ENCODE measurements at places on chromosomes 7 and 10.

DNA sequence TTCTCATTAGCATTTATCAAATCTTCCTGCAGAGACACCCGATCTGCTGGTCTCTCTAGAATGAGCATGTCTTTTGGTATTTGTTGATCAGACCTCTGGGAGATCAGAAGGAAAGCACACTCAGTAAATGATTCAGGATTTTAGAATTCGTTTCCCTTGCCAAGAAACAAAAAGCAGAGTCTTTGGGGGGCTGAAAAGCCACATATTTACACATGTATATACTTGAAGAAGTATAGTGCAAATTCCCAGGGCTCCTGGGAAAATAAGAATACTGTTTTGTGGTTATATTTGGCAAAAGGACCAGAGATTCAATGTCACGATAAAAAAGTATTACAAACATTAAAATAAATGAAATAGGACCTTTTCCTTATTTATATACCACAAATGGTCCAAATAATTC, 100.2 kb downstream of the AGMO start:
- no peak for DNase-seq

- DNase-seq = no peak
Measured at GRCh38 chr7:31893365-31893764, 176.8 kb downstream of the PDE1C start.

DNA sequence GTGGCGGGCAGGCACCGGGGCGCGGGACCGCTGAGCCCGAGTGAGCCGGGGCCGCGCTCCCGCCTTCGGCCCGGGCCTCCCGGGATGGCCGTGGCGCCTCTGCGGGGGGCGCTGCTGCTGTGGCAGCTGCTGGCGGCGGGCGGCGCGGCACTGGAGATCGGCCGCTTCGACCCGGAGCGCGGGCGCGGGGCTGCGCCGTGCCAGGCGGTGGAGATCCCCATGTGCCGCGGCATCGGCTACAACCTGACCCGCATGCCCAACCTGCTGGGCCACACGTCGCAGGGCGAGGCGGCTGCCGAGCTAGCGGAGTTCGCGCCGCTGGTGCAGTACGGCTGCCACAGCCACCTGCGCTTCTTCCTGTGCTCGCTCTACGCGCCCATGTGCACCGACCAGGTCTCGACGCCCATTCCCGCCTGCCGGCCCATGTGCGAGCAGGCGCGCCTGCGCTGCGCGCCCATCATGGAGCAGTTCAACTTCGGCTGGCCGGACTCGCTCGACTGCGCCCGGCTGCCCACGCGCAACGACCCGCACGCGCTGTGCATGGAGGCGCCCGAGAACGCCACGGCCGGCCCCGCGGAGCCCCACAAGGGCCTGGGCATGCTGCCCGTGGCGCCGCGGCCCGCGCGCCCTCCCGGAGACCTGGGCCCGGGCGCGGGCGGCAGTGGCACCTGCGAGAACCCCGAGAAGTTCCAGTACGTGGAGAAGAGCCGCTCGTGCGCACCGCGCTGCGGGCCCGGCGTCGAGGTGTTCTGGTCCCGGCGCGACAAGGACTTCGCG, 534 bp downstream of the FZD9 start:
- DNase-seq = no peak

DNA sequence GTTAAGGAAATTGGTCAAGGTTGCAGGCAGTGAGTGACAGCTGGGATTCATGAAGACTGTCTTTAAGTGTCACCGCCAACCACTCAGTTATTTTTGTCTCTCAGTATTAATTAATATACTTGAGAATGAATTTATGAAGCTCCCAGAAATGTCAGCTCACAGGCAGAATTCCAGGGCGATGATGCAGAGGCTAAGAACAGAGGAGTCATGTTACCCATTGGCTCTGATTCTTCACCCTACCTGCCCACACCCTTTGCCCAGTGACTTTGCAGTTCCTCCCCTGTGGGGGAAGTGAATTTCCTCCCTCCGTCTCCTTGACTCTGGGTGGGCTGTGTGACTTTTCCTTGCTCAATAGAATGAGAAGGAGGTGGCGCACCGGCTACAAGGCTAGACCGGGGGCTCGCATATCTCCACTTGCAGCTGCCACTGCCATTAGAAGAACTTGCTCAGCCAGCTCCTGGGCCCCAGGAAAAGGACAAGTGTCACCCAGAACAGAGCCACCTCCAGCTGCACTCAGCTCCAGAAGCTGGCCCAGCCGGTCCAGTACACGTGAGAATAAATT, 157.1 kb upstream of the PRKCQ start:
- no peak for DNase-seq

DNA sequence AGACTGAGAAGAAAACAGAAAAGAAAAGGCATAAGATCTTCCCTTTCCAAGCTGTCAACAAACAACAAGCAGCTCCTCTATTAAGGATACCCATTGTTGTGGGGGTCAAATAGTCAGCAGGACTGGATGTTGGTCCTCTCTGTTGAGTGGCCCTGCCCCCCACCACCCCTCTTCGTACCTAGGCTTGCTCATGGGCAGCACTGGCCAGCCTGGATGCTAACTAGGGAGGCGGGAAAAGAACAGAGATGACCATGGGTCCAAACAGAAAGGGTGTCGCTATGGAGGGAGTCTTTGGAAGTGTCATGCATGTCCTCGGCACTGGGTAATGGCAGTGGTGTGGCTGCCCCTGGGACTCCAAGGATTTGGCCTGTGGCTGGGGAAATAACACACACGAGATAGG, 45.6 kb downstream of the SPDYE5 start:
- no peak for DNase-seq

- no peak for DNase-seq
Measured at GRCh38 chr10:117502421-117503243, 39.9 kb upstream of the EMX2 start.

DNA sequence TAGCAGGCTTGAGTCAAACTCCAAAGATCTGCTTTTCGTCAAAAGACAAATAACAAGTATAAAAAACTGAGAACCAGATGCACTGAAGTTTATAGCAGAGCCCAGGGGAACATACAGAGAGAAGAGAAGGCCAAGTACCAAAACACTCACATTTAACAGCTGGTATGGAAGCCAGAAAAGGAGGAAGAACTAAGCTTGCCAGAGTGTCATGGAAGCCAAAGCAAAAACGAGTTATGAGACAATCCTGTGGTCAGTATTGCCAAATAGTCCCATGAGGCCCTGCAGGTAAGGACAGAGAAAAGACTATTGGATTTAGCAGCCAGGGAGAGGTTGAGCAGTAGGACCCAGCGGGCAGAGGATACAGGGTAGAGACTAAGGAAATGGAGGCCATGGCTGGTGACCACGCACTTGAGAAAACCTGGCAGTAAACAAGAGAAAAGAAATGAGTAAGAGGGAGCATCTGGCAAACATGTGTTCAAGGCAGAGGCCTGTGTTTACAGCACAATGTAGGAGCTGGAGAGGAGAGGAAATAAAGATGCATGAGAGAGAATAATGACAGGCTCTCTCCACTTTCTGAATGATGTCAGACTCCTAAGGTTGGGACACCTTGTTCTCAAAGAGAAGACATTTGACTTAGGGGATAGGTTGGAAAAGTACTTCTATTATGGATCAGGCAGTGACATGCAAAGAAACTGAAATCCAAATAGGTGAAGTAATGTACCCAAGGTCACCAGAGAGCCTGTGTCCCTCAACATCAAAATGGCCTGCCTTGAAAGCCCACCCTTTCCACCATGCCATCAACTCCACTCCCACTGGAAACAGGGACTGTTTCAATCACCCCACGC, 9.1 kb downstream of the CREB3L2 start:
- DNase-seq = no peak

DNA sequence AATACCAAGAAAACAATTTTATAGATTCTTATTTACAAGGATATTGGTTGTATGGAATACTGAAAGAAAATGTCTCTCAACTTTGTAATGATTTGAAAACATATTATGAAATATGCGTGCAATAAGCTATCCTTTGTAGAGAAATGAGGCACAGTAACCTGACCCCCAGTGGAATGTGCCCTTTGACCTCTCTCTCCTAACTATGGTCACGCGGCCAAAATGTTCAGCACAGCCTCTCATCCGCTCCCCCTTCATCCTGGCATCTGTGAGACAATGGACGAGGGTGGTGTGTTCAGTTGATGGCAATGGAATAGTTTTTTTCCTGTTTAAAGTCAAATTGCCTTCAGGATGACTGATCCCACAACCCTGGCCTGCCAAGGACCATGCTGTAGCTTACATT, 13.3 kb downstream of the BEND7 start:
- DNase-seq = no peak

DNA sequence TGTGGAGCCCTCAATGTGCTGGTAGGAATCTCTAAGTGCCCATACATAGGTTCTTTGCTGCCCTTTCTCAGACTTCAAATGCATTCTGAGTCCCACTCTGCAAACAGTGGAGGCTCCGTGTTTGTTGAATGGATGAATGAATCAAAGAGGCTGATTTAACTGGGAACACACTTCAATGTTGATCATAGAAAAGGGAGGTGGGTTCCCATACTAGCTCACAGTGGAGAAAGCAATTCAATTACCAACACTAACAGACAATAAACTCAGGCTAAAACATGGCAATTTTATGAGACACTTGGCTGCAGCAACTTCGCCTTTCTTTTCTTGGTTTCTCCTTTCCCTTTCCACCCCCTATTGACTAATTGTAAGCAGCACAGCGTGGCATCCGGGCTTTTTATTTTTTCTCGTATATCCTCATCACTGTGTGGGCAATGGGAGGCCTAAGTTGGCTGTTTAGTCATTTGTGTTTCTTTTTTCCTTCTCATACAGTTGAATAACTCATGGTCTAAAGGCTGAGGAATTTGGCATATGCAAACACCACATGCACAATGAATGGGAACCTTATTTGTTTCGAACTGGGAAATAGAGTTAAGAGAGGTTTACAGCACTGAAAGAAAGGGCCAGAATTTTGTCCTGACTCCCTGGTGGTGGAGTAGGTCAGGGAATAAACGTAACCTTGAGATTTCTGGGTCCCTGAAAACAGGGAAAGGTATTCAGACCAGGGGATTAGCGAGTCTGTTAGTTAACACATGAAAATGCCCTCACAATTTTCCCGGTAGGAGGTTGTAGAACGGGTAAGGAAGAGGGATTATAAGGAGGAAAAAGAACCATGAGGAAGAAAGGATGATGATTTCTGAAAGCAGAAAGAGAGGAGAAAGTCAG, 858.5 kb downstream of the KCNMA1 start:
- DNase-seq = no peak

All from NCI-H2107 (cell line).